ENCODE measurements at places on chromosomes 3 and 15.

DNA sequence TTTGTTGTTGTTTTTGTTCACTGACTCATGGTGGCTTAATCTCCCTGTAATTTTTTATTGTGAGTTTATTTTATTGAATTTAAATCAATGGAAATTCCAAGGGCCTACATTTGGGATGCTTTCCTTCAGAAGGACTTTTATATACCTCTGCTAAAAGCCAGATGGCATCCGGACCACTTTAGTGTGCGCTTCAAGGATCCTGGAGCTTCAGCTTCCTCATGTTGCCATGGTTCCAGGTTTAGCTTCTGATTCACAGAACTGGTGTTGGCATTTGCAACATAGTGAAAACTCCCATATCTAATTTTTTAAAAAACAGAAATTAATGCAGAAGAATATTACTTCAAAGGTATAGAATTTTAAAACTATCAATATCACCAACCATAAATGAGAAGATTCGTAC lies 8.5 kb upstream of the HACD2 start:
- no peak for DNase-seq

GRCh38 chr15:26662283-26662682 lies 110.6 kb downstream of the GABRB3 start:
- DNase-seq = no peak

- peak; percentile 66 for DNase-seq
Measured at GRCh38 chr3:38039899-38040261, 872 bp downstream of the DLEC1 start.

GRCh38 chr3:25151903-25152295 lies 276.2 kb upstream of the RARB start:
- DNase-seq = no peak

DNA sequence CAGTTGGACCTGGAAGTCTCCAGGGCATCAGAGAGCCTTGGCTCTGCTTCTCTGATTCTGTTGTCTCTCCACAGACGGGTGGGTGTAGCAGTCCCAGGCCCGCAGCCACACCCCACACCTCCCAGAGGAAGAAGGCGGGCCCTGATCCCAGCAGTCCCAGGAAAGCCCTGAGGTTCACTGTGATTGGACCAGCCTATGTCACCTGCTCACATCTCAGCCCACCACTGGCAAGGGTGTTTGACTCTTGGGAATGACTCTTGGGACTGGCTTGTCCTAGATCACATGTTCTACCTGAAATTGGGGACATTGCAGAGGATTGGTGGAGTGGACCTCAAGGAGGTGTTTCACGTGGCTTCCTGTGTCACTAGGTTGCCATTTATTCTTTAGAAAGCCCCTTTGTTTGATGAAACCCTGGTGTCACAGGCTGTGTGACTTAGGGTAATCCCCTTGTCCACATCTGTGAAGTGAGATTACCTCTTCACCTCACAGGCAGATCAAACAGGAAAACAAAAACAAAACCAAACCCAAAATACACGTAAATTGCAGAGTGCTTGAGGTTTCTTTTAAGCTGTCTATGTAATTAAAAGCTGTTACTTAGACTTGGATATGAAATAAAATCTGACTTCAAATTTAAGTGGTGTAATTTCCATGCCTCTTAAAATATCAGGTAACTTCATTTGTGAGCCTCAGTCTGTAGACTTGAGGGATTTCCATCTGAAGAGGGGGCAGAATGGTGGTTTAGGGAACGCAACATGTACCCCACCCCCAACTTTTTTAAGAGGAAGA lies 26.7 kb downstream of the FLNB start:
- DNase-seq = no peak

DNA sequence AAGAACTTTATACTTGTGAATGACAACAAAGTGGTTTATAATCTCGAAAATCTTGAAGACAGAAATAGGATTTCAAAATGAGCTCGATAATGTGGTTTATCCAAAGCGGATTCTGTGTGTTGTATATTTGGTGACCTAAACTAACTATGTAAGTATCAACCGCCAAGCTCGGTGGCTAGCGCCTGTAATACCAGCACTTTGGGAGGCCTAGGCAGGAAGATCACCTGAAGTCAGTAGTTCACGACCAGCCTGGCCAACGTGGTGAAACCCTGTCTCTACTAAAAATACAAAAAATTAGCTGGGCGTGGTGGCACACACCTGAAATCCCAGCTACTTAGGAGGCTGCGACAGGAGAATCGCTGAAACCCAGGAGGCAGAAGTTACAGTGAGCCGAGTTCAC lies 2.2 kb downstream of the ATP13A3 start:
- no peak for DNase-seq

DNA sequence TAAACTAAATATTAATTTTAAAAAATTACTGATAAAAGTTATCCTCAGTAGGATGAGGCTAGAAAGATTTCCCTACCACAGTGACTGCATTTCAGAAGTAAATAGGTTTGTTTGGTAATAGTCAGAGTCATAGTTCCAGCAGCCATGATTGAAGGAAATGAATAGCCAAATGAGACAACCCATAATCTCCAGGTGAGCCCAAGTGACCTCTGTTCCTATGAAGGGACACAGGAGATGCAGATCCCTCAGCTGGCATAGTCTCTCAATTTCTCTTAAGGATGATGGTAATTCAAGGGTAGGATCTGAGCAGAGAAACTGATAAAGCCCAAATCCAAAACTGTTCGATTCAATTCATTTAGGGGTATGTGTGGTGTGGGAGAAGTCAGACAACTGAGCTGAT lies 461.8 kb downstream of the RAP2B start:
- DNase-seq = no peak

DNA sequence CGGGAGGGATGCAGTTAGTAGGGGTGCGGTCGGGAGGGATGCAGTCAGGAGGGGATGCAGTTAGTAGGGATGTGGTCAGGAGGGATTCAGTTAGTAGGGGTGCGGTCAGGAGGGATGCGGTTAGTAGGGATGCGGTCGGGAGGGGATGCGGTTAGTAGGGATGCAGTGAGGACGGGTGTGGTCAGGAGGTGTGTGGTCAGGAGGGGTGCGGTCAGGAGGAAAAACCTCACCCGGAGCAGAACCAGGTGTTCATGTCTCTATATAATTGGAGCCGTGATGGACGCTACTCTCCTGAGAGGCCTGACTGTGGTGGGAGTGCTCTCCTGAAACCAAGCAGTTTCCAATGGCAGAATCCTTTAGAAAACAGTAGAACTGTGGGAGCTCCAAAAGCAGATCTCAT lies 95.8 kb downstream of the BDH1 start:
- DNase-seq = no peak

DNA sequence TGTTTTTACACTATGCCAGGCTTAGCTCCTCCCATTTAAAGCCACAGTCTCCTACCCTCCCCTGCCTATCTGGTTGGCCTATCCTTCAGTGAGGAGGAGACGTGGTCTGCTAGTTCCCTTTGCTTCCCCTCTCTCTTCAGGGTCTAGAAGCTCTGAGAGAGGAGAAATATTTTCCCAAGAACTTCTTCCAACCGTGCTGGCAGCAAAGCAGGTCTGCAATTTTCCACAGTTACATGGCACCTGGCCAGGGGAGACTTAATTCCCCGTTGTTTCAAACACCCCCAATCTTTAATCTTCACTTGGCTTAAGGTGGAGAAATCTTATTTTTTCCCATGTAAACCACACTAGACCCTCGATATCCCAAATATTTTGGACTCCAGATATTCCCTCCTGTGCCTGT lies 149.5 kb upstream of the MCTP2 start:
- DNase-seq = no peak

GRCh38 chr3:195697582-195698324 lies 23.0 kb upstream of the MUC20 start:
- DNase-seq = peak; percentile 27

DNA sequence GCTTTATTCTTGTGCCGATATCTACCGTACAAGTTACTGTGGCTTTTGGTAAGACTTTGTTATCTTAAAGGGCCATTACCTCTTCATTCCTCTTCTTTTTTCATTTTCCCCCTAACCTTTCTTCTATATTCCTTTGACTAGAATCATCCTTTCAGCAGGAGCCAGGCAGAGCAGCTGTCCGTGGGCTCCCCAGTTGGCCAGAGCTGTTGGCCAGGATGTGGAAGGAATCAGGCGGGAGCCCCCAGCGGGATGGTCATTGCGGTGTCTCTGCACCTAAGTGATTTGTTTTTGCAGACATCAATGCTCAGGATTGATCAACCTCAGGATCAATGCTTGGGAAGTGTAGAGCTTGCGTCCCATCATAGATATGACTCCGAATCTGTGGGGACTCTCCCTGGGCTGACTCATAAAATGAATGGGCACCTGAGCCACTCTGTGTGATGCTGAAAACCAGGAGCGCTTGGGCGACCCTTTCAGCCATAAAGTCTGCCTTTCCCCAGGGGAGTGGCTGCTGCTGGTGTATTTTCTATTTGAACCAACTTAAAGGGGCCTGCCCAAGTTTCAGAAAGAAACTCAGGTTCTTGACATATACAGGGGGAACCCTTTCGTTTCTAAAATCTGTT lies 21.7 kb downstream of the APBA2 start:
- DNase-seq = no peak

DNA sequence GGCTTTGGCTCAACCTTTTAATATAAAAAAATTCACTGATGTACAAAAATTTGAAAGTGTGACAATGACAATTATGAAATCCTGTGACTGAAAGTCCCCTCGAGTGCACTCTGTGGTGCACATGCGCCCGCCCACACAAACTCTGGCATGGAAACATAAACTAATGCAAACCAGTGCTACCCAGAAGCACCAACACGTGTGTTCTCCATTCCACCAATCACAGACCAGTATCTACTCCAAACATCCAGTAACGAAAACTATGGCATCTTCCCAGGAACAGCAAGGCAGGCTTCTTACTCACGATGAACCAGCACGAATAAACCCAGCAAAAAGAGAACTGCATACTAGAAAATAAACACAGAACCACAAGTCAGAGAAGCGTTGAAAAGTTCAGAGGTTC lies 11.7 kb upstream of the NMB start:
- no peak for DNase-seq

DNA sequence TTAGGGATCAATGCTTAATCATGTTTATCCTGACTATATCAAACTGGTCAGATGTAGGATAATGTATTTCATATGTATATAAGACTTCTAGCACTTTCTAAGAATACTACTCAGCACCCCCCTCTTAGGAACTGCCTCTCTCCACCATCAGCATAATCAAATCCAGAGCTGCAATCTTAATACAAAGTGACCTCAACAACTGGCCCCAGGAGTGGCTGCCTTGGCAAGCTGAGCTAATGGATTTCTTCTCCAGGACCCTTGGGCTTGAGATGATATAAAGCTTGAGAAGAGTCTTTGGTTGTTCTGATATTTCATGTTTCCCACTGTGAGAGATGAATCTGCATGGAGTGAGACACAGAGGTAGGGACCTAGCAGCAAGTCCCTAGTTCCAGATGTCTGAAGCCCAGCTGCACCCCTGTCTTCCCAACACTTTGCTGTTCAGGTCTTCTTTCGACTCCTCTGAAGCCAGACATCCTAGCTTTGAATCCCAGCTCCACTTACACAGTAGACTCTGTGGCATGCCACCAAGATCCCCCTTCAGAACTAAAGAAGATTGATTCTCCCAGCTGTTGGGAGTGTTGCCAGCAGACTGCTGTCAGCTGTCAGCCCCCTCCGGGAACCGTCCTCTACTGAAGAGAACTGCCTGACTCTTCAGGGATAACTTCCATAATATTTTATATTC lies 309.3 kb upstream of the UBE2E2 start:
- DNase-seq = no peak

GRCh38 chr3:29178809-29179793 lies 101.8 kb upstream of the RBMS3 start:
- no peak for DNase-seq

DNA sequence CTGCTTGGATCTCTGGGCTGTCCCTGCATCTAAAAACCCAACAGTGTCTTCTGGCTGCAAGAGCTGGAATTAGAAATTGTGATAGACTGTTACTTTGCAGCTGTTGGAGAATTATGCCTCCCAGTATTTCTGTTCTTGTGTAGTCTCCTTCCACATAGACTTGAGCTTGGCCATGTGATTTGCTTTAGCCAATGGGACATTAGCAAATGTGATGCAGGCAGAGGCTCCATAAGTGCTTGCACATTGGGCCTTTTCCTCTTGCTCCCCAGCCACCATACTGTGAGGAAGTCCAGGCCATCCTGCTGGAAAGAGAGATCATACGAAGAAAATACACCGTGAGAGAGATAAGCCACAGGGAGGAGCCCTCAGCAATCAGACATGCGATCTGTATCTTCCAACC lies 33.8 kb upstream of the RASGRF1 start:
- no peak for DNase-seq

- no peak for DNase-seq
Measured at GRCh38 chr3:137174514-137174913, 216.7 kb downstream of the IL20RB start.

DNA sequence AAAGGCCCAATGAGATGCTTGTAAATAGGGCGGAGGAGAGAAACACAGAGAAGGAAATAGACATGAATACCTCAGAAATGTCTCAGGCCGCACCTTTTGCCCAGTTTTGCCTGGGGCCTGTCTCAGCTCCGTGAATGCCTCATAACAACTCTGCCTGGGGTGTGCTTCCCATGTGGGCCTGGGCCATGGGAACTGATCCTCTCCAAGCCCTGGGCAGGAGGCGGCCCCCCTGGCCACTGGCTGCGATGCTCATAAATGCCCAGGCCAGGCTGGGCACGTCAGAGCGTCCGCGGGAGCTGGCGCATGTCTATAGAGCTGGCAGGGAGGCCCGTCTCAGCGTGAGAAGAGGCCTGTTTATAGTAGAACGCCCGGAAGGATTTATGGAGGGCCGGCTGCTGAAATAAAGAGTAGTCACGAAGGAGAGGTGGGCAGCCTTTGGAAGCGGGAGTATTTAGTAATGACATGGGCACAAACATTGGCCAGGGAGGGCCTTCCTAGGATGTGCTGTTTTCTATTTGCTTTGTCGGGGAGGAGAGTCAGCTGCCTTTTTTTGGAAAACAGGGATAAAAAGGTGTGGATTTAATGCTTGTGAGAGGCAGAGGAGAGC lies 85.9 kb upstream of the IGF1R start:
- DNase-seq = no peak

DNA sequence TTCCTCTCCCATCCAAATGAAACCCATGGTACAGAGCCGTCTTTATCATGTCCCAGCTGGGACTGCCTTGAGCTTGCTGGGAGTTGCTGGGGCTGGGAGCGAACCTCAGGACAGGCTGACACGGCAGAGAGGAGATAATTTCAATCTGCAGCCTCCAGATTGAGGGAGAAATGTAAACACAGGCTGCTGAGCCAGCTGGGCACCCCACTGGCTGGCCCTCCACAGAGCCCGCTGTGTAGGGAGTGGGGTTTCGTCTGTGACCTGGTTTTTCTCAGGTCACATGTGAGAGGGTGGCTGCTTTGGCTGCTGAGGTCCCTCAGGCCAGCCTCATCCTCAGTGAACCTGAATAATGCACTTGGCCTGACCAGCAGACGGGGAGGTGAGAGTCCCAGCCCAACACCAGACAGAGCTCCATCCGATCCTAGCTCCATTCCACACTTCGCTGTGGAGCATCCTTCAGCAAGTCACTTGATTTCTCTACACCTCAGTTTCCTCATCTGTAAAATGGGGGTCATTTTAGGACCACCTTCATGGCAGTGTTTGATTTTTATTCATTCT lies 121.6 kb upstream of the MRPS22 start:
- peak; percentile 53 for DNase-seq

- no peak for DNase-seq
Measured at GRCh38 chr15:92418864-92419263, 25.2 kb downstream of the ST8SIA2 start.

Measured in hematopoietic multipotent progenitor cell treated with erythropoietin and hydrocortisone succinate and interleukin-3 and kit ligand, for 8 days (in vitro differentiated cells).